ENCODE measurements at places on chromosomes 5 and 9.

- no peak for DNase-seq
Measured at GRCh38 chr5:140301136-140301535, 1.8 kb downstream of the PFDN1 start.

GRCh38 chr5:111528056-111528455 is 15.7 kb upstream of the STARD4 start:
- DNase-seq: no peak

GRCh38 chr5:74767579-74767913 is 497 bp downstream of the NSA2 start:
- no peak for DNase-seq

DNA sequence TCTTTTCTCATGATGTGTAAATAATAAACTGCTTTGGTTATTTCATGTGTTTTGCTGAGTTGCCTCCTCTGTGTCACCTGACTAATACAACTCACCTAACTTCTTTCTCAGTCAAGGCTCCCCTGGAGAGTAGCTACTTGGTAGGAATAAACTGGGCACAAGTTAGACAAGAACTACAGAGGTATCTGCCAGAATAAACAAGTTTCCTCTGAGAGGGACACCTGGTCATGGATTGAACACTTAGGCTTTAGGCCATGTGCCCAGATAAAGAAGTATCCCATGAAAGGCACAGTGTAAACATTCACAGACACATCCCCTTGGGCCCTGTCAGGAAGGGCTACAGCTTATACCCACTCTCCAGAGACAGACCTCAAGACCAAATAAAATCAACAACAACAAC is 532.5 kb downstream of the KIF4B start:
- DNase-seq: no peak
